ENCODE measurements at places on chromosomes 6 and 20. TPM values are rescaled to one million over a fixed set of nuclear protein-coding genes. Genes with fewer than 3 reads are reported as not detected.

- peaks cover 100% of the 10 kb centered on the region for H3K4me1 ChIP-seq
- no peak overlapping the region for H3K4me3 ChIP-seq
- peak overlapping the region; percentile 74 for H3K27ac ChIP-seq
- no peak for DNase-seq
Observed at GRCh38 chr20:1377984-1378734, 14.7 kb downstream of the FKBP1A start.

DNA sequence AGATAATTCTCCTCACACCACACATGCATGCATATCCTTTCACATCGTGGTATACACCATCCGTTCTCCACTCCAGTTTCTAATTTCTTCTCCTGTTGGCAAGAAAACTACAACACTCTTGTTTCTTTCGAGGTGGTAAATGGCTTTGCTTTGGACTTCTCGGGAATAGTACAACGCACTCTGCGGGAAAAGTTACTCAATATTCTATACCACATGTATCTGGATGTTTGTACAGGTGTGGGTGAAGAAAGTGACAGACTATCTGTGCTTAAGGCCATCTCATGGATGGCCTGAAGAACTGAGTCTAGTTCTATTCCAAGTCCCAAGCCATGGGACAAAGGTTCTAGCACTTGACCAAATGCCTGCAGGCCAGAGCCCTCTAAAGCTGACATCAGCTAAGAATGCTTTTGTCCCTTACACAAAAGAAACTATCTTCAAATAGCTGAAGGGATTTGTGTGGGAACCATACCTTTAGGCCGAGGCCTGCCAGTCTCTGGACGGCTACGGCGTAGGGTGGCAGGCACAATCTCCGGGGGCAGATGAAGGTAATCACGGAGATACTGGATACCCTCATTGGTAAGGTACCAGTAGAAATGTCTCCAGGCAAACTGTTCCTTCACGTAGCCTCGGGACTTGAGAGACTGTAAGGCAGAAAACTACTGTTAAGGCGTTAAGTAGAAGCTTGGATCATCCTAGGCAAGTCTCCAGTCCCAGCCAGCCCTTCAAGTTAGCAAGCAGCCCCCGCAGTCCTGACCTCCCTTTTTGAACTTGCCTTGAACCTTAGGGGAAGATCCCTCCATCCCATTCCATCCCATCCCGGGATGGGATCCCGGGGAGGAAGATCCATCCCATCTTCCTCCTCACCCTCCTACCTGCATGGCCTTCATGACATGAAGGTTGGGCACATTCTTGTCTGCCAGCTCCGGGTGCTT, 1.4 kb downstream of the RPS10 start:
- peaks cover 54% of the 10 kb centered on the region for H3K36me3 ChIP-seq
- peak overlapping the region; percentile 91 for H3K4me3 ChIP-seq
- no peaks in the 10 kb centered on the region for H3K27me3 ChIP-seq

The TENT5A gene
- total RNA-seq = 44.4 TPM

The BPIFB1 gene
- not detected for total RNA-seq

GRCh38 chr20:57159193-57159851, 107.1 kb downstream of the BMP7 start:
- DNase-seq = no peak
- peak overlapping the region; percentile 59 for H3K4me3 ChIP-seq
- H3K27ac ChIP-seq = peak overlapping the region; percentile 93
- H3K4me1 ChIP-seq = peaks cover 31% of the 10 kb centered on the region
- H3K27me3 ChIP-seq = no peaks in the 10 kb centered on the region
- H3K36me3 ChIP-seq = no peaks in the 10 kb centered on the region

- H3K4me1 ChIP-seq = no peaks in the 10 kb centered on the region
- DNase-seq = no peak
- H3K27me3 ChIP-seq = peaks cover 3% of the 10 kb centered on the region
- H3K4me3 ChIP-seq = no peak overlapping the region
- no peak overlapping the region for H3K27ac ChIP-seq
Observed at GRCh38 chr6:10685092-10685915, 9.1 kb downstream of the C6orf52 start.

The LY6G6D gene
- total RNA-seq = not detected

The CCDC28A gene
- total RNA-seq = 9.0 TPM
